KBM-7 (cell line): ENCODE measurements at places on chromosomes 16 and 17.
A peak's percentile ranks its signal among the peaks of the same experiment; 100 is the strongest.

DNA sequence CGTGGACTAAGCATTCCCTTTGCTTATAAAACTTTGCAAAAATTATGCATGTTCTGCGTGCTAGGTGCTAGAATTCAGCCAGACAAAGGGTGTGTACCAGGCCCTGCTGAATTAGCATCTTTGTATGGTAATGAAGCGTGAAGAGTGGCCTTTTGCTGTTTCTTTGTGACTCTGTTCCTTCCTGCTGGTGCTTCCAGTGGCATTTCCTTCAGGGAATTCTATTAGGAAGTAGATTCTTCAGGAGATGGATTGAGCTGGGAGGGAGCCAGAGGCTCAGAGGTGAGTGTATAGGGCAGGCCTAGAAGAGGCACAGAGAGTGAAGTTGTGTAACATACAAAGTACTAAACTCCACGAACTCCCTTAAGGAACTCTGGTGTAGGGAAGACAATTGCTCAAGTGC is 73.9 kb upstream of the ASIC2 start:
- no peak for DNase-seq

- no peak for DNase-seq
Observed at GRCh38 chr16:85483424-85483823, 129.7 kb upstream of the GSE1 start.

DNA sequence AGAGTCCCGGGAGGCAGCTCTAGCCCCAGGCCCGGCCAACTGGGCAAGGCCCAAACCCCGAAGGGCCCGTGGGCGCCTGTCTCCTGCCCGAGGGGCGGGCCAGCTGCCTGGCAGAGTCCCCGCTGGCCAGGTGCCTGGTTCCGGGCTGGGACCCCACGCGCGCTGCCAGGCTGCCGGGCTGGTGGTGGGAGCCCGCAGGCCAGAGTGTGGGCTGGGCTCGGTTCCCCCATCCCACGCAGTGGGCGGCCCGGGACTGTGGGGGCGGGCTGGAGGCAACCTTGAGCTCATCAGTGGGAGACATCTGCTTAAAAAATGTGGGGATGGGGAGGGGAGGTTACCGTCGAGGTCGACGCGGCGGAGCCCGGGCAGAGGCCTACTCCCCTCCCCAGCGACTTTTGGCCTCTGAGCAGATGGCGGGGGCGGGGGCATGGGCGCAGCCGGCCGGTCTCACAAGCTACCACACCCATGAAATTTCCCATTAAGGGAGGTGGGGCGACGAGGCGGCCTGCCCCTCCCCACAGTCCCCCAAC is 176.4 kb upstream of the GSE1 start:
- DNase-seq: no peak

DNA sequence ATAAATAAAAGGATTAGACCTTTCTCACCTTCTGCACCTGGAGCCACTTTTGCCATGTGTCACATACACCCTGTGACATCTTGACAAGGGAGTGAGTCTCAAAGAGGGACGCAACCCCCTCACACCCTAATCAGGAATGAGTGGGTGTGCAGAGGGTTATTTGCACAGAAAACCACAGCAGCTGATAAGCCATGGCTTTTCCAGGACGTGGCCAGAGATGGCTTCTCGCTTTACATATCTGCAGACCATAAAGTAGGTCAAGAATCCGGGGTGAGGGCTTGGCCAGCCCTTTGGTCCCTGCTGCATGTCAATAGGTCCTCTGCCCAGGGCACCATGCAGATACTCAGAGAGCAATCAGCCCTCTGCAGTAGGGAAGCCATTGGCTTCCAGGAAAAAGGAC is 2.4 kb upstream of the CD300LF start:
- no peak for DNase-seq

- no peak for DNase-seq
Observed at GRCh38 chr16:16076423-16076813, 127.0 kb downstream of the ABCC1 start.

DNA sequence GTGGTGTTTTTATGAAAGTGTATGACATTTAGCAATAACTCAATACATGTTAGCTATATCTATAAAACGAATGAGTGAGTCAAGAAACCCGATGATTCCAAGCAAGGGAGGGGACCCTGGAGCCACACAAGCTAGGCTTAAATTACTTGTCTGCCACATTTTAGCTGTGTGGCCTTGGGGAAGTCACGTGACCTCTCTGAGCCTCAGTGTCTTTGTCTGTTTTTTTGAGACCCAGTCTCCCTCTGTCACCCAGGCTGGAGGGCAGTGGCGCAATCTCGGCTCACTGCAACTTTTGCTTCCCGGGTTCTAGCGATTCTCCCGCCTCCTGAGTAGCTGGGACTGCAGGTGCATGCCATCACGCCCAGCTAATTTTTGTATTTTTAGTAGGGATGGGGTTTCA is 20.1 kb upstream of the GCSH start:
- no peak for DNase-seq

DNA sequence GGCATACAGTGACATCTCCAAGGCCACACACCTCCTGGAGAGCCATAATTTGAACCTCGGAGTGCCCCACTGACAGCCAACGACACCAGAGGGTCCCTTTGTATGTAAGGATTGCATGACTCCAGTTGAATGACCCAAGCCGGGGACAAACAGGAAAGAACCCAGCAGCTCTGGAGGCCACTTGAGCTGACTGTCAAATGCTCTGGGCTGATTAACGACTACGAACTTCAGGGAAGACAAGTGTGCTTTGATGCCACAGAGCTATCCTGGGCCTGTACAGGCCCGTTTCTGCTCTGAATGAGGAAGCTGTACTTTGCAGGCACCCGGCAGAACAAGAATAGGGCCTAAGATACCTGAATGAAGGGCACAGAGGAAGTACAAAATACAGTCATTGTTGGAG is 404.6 kb downstream of the SLC39A11 start:
- no peak for DNase-seq

DNA sequence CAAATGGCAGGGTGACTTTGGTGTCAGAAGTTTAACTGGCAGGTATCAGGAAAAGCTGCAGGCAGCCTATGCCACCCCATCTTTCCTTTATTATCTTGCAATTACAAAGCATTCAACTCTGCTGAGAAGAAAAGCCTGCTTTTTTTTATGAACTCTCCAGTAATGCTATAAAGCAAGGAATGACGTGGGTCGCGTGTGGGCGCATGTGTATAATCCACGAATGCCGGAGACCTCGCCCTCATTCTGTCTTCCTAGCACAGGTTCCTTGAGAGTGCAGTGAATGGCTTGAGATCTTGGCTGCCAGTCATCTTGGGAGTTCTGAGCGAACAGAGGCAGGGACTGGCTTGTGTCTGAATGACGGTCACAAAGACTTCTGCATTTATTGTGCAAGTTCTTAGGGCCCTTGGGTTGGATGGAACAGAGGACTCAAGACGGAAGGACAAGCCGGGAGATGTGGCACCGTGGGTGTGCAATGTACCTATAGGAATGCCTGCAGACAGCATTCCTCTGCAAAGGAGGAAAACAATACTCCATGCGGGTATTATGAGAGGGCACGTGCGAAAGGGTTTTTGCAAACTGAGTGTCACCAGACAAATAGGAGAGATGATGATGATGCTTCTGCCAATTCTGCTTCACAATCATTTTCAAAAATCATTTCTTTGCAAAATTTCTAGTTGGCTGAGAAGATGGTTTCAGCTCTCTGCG is 96.1 kb upstream of the ELAC2 start:
- DNase-seq: no peak

DNA sequence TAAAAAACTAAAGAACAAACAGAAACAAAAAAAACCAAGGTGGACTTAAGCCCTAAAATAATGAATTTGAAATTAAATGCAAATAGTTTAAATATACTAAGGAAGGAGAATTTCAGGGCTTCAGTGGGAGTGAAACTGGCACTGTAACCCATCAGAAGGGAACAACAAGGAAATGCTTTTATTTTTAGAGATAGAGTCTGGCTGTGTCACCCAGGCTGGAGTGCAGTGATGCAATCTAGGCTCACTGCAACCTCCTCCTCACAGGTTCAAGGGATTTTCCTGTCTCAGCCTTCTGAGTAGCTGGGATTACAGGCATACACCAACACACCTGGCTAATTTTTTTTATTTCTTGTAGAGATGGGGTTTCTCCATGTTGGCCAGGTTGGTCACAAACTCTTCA is 625.2 kb upstream of the CDH8 start:
- DNase-seq: no peak

- DNase-seq: no peak
Observed at GRCh38 chr17:39231091-39231561, 5.4 kb upstream of the STAC2 start.

DNA sequence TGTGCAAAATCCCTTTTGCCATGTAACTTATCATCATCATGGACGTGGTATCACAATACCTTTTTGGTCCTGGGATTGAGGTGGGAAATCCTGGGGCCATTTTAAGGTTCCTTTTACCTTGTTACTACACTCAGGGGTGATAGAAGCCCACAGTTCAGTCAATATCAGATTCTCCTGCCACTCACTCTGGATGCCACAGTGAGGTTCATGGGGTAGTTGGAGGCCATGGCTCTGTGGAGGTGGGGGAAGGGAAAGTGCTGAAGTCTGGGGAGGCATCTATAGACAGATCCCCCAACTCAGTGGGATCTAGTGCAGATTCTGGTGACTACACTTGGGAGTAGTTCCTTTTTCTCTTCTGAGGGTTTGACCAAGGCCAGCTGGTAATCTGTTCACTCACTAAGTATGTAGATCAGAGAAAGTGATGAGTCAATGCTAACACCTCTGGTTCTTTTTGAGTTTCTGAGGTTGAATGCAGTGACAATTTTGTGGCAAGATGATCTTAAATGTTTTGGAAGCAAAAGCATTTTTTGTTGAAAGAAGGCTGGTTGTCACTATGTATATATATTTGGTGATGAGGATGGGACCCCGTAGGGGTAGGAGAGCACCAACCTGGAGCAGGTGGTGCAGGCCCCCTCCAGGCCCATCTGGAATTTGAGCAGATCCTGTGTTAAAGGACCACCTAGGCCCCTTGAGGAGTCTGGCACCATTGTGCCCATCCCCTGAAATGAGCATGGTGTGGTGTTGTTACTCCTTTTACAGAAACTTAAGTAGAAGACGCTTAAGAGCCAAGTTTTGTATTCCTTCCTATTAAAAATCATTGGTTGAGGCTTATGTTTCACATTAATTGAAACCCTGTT is 18.8 kb upstream of the IRF8 start:
- DNase-seq: no peak

DNA sequence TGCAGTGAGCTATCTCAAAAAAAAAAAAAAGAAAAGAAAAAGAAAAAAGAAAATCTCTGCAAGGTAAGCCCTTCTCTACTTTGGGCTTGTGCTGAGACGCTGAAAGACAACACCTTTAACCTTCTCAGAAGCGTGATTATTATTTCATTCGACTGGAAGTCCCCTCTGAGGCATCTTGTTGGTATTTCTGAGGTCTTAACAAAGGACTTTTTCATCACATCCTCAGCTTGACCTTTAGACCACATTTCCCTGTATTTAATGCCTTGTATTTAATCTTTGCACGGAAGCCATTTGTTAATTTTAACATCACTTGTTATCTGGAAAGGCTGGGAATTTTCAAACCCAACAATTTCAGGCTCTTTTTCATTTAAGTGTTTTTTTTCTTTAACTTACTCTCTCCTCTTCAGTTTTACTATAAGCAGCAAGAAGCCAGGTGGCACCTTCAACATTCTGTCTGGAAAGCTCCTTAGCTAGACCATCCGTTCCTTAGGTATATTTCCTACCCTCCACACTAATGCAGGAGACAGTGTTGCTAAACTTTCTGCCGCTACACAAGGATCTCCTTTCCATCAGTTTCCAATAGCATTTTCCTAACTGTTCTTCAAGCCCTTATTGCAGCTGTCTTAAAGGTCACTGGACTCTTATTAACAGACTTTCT is 10.3 kb downstream of the KCTD13 start:
- no peak for DNase-seq

- DNase-seq: no peak
Observed at GRCh38 chr16:85302018-85302847, 190.0 kb upstream of the CIBAR2 start.

GRCh38 chr17:67773246-67773645 is 52.1 kb upstream of the BPTF start:
- DNase-seq: no peak

GRCh38 chr16:55515111-55515510 is 6.2 kb downstream of the LPCAT2 start:
- no peak for DNase-seq

DNA sequence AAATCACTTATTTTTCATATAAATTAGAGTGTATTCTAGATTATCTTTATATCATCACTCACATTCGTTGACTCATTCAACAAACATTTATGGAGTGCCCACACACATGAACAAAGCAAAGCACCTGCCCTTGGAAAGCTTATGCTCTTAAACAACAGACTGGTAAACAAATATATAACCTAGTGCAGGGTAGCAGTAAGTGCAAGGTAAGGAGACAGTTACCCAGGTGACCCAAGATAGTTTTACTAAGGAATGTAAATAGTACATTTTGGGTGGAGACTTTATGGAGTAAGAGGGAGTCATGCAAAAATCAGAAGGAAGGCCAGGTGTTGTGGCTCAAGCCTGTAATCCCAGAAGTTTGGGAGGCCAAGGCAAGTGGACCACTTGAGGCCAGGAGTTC is 40.4 kb upstream of the HELZ start:
- no peak for DNase-seq

GRCh38 chr17:5446786-5447185 is 7.8 kb upstream of the C1QBP start:
- no peak for DNase-seq

- no peak for DNase-seq
Observed at GRCh38 chr16:48347980-48348379, 37.2 kb downstream of the SIAH1 start.

- DNase-seq: peak; percentile 18
Observed at GRCh38 chr17:39092692-39093230, 58.7 kb downstream of the PLXDC1 start.

- DNase-seq: no peak
Observed at GRCh38 chr17:44850612-44851011, 2.9 kb downstream of the HIGD1B start.

GRCh38 chr16:78184238-78185183 is 85.1 kb downstream of the WWOX start:
- DNase-seq: no peak

DNA sequence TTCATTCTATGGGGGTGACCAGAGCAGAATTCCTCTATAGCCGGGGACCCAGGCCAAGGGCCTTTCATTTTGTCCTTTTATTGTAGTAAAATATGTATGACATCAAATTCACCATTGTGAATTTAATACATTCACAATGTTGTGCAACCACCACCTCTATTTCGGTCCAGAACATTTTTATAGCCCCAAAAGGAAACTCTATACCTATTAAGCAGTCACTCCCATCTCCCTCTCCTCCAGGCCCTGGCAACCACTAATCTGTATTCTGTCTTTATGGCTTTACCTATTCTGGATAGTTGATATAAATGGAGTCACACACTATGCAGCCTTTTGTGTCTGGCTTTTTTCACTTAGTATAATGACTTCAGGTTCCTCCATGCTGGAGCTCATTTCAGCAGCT is 9.7 kb upstream of the TNS4 start:
- DNase-seq: no peak

DNA sequence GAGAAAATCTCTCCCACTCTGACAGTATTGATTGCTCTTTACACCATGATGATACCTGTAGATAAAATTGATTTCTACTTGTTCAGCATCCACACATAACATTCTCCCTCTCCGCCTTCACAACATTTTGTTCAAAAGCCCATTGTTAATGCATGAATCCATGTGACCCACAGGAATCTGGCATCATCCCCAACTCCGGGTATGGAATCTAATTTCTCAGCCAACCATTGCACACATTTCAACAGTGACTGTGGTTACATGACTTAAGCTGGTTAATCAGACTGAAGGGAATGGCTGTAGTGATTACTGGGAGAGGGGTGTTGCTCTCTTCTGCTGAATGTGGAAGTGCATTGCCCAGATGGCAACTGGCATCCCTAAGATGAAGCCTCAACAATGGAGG is 161.4 kb upstream of the C16orf82 start:
- no peak for DNase-seq
